ENCODE measurements at places on chromosomes 5 and 9.

- DNase-seq, result no peak
These were observed 8.8 kb upstream of the GGTA1 start for GRCh38 chr9:121508415-121508814.

DNA sequence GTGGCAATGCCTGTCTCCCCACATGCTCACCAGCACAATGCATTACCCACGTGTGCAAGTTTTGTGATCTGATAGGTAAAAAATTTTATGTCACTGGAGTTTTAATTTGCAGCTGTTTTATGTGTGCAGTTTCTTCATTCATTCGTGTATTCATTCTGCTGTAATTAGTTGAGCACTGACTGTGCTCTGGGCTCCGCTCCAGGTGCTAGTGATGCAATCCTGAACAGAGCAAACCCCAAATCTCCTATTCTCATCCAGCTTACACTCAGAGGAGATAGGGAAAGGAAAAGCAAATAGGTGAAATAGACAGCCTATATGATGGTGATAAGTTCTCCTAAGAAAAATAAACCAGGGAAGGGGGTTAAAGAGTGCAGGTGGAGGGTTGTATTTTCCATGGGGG is 148.4 kb downstream of the TENT4A start:
- no peak for DNase-seq

DNA sequence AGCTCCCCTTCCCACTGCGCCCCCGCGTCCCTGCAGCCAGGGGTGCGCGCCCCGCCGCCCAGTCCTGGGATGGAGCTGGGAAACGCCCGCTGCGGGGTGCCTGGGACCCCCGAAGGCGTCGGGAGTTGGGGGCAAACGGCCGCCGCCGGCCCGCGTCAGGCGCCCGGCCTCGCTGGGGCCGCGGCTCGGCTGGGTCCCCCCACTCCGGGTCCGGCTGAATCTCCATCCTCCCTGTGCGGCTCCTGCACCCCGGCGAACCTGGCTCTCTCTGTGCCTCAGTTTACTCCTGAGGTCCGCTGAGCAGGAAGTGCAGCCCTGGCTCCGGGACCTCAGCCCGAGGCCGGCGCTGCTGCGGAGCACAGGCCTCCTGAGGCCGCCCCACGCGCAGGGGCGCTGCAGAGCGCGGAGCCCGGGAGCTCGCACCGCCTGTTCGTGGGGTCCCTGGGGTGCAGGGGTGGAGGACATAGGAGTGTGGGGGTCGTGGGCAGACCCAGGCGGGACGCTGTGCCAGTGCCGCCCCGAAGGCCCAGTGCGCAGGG is 13.9 kb upstream of the TMEM250 start:
- DNase-seq, result no peak

- no peak for DNase-seq
These were observed 32.5 kb downstream of the GLT6D1 start for GRCh38 chr9:135606885-135607259.

- DNase-seq, result no peak
These were observed 121.8 kb downstream of the ARHGEF28 start for GRCh38 chr5:73747696-73748380.

DNA sequence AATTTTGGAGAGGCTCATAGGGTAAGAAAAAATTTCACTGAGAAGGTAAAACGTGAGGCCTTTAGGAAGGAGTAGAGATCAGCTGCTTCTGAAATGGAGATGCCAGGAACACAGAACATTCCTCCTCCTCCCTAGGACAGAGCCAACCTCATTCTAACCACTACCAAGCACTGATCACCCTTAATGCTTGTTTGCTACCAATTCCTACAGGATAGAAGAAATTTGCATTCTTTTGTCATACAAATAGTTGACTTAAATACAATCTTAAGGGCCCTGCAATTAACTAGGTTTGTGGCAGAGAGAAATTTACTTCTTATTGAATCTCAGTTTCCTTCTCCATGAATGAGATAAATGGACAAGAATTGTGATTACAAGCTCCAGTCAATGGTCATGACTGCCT is 780.2 kb upstream of the WWC1 start:
- DNase-seq, result no peak

- DNase-seq, result no peak
These were observed 12.2 kb downstream of the HSPA4 start for GRCh38 chr5:133063965-133064364.

DNA sequence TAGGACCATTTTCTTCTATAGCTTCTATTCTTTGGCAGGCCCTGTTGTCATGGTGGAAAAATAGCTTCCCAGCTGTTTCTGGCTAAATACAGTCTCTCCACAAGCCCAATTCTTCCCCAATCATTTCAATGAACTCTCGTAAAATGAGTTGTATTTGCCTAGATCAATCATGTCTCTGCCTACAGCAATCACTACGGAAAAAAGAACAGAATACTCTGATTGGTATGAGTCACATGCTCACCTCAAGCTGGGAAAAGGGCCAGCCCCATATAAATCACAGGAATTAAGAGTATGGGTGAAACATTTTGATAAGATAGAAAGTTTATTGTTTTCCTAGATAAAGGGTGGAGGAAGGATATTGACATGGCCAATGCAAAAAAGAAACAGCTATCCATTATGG is 711.4 kb downstream of the EFNA5 start:
- no peak for DNase-seq

DNA sequence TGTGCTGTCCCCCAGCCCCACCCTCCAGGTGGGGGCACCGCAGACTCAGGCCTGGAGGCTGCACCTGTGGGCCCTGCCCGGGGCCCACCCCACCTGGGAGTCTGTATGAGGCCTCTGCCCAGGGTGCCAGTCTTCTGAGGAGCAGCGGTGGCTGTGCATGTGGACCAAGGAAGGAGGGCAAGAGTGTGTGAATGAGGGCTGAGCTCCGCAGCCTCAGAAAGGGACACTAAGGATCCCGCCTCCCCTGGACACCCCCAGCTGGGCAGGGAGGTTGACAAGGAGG is 19.1 kb downstream of the FGD3 start:
- DNase-seq, result no peak
